ENCODE measurements at places on chromosomes 12 and 14. TPM values are rescaled to one million over a fixed set of nuclear protein-coding genes. Genes with fewer than 3 reads are reported as not detected.

Gene TAS2R14
- 1.3 TPM for polyA plus RNA-seq

Gene PRPH
- not detected for polyA plus RNA-seq

Gene AQP6
- polyA plus RNA-seq, result not detected

Gene ENDOU
- 0.06 TPM for polyA plus RNA-seq

Gene LRRK2
- polyA plus RNA-seq, result 1.5 TPM

Gene B4GALNT1
- polyA plus RNA-seq, result 1.2 TPM

Gene PROX2
- polyA plus RNA-seq, result not detected

Gene FSCB
- polyA plus RNA-seq, result not detected

Gene NR1H4
- not detected for polyA plus RNA-seq

GRCh38 chr12:97452230-97452629 lies 10.4 kb upstream of the RMST start:
- DNase-seq, result no peak

- no peak for DNase-seq
Measured at GRCh38 chr12:131121705-131122405, 168.1 kb downstream of the ADGRD1 start.

GRCh38 chr14:36981832-36982529 lies 190.4 kb downstream of the SLC25A21 start:
- peak; percentile 22 for DNase-seq

DNA sequence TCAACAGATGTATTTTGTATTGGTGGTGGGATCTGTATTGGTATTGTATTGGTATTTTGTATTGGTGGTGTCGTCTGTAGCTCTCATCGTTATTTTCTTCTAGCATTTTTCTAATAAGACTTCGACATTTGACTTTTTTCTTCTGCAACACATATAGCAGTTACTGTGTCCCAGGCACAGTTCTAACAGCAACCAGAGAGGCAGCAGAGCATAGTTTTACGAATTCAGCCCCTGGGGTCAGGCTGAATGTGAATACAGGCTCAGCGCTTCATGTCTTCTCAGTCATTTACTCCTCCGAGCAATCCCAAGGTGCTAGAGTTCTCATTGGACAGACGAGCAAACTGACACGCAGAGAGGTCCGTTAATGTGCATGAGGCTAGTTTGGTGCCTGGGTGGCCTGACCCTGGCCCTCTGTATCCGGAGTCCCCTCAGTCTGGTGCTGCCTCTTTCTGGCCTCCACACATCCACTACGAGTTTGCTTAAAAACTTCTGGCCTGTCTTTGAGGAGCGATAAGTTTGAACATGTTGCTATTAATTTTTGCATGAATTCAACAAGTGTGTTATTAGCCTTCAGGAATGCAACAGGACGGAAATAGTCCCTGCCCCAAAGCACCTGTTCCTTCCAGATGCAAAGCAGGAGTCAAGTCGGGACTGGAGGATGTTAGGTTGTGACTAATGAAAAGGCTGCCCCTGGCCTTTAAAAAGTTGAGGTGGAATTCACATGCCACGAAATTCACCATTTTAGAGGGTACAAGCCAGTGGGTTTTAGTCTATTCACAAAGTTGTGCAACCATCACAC lies 87.0 kb downstream of the GLT1D1 start:
- DNase-seq, result no peak

DNA sequence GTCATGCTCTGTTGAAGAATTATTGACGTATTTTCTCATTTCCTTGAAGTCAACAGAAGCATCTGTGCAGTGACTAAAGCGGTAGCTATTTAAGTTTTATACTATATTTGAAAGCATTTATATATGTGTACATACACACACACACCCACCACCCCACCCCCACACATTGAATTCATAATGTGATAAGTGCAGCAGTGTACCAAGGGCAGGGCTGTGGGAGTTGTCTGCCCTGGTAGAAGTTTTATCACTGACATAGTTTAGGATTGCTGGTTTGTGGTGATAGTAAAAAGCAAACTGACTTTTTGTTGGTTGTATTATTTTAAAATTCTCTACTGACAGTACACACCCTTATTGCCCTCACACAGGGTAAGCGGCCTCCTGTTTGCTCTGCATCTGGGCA lies 39.1 kb downstream of the GAS2L3 start:
- DNase-seq, result no peak

GRCh38 chr12:115990241-115990640 lies 287.3 kb downstream of the MED13L start:
- no peak for DNase-seq

GRCh38 chr12:59030415-59030814 lies 110.1 kb upstream of the LRIG3 start:
- no peak for DNase-seq

- no peak for DNase-seq
Measured at GRCh38 chr14:68412505-68413465, 380.1 kb downstream of the ZFP36L1 start.

- peak; percentile 96 for DNase-seq
Measured at GRCh38 chr14:35374263-35374712, 30.3 kb downstream of the NFKBIA start.

GRCh38 chr12:106359646-106360399 lies 2.3 kb downstream of the POLR3B start:
- DNase-seq, result no peak

- DNase-seq, result no peak
Measured at GRCh38 chr12:124408822-124409517, 114.1 kb downstream of the RFLNA start.

- DNase-seq, result no peak
Measured at GRCh38 chr12:91272461-91273063, 89.9 kb upstream of the DCN start.

DNA sequence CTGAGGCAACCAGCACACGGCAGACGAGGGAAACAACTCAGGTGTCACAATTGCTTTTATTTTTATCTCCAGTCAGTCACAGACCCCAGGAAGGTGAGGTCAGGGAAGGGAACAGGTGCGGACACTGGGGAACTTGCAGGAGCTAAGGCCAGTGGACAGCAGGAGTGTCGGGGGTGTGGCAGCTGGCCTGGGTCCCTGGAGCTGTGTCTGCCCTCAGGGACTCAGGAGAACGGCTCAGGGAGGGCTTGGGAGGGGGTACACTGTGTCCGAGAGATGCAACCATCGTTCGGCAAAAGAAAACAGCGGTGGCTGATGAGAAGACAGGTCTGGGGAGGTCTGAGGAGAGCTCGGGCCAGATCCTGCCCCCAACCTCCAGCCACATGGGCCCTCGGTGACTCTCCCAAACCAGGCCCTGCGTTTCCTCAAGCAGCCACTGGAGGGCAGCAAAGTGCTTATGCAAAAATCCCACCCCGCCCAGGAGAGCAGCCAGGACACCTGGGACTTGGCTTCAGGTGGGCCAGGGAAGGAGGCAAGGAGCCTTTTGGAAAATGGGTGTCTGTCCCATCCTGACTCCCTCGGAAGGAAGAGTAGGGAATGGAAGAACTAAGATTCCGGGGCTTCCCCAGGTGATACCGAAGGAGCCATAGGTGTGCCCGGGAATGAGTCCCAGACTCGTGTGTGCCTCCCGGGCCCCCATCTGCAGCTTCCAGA lies 24.1 kb upstream of the BCDIN3D start:
- no peak for DNase-seq

GRCh38 chr12:54038871-54039414 lies 6.1 kb downstream of the HOXC5 start:
- DNase-seq, result no peak

- no peak for DNase-seq
Measured at GRCh38 chr12:118773956-118774723, 207.2 kb upstream of the SRRM4 start.

- no peak for DNase-seq
Measured at GRCh38 chr12:57549909-57550640, at the start of gene KIF5A. KIF5A (plus strand) TSS chr12:57550044; CDS start chr12:57550272, 228 bp downstream.

GRCh38 chr14:91380610-91381371 lies 36.8 kb downstream of the CCDC88C start:
- DNase-seq, result no peak

GRCh38 chr12:72872238-72872887 lies 600.2 kb downstream of the TRHDE start:
- DNase-seq, result no peak

GRCh38 chr12:46722394-46723185 lies 103.2 kb downstream of the SLC38A4 start:
- no peak for DNase-seq

- DNase-seq, result no peak
Measured at GRCh38 chr12:2751686-2752085, 43.1 kb upstream of the FKBP4 start.

DNA sequence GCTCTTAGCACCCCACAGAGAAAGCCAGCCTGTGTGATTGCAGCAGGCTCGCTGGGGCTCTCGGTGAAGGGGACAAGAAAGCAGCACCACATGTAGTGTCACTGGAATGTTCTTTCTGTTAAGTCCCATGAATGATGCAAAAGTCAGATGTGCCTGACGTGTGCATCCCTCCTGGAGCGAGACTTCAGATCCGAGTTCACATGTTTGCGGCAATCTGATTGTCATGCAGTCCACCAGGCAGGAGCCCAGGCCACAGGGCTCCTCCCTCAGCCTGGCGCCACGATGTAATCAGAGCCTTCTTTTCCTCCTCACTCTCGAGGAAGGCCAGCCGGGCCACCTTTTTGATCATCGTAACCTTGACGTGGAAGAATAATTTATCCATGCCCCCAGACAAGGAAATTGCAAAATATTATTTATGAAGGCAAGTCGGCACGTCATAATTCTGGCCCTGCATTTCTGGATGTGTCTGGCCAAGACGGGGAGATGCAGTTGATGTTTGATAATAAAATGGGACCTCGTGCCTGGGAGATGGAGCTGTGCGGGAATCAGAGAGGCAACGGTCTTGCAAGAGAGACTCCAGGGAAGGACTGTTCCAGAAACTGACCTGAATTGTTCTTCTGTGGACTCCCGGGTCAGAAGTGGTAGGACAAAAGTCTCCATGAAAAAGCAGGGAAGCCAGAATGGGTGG lies 214.6 kb downstream of the PHETA1 start:
- DNase-seq, result no peak

- no peak for DNase-seq
Measured at GRCh38 chr12:43105426-43105981, 446.5 kb downstream of the ADAMTS20 start.

GRCh38 chr12:2250797-2251196 lies 198.0 kb downstream of the CACNA1C start:
- no peak for DNase-seq

- no peak for DNase-seq
Measured at GRCh38 chr12:113479590-113480335, 8.1 kb upstream of the LHX5 start.

- DNase-seq, result no peak
Measured at GRCh38 chr12:106018286-106018685, 120.5 kb downstream of the NUAK1 start.

DNA sequence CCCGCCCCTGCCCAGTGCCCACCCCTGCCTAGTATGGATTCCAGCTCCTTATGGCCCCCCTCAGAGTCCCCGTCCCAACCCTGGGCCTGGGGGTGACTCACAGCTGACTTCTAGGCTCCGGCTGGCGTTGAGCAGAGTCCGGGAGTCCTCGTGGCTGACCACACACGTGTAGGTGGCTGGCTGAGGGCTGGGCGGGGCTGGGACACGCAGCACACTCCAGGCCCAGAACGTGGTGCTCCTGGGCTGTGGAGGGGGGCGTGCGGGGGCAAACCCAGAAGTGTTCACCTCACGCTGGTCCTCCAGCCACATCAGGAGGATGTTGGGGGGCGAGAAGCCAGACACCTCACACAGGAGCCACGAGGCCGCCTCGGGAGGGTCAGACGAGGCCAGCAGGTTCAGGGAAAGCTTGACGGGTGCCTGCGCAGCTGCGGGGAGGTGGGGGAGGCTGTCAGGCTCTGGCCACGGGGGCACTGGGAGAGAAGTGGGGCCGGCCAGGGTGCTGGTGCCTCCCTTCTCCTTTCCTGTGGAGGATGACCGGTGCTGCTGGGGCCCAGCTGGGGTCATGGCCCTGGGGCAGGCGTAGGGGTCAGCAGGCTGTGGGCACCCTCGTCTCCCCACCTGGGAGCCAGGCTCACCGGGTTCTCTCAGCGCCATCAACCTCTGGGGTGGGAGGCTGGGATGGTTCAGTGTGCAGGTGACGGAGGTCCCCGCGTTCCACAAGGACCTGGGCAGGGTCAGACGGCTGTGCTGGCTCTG lies 314.1 kb downstream of the TMEM121 start:
- DNase-seq, result no peak

DNA sequence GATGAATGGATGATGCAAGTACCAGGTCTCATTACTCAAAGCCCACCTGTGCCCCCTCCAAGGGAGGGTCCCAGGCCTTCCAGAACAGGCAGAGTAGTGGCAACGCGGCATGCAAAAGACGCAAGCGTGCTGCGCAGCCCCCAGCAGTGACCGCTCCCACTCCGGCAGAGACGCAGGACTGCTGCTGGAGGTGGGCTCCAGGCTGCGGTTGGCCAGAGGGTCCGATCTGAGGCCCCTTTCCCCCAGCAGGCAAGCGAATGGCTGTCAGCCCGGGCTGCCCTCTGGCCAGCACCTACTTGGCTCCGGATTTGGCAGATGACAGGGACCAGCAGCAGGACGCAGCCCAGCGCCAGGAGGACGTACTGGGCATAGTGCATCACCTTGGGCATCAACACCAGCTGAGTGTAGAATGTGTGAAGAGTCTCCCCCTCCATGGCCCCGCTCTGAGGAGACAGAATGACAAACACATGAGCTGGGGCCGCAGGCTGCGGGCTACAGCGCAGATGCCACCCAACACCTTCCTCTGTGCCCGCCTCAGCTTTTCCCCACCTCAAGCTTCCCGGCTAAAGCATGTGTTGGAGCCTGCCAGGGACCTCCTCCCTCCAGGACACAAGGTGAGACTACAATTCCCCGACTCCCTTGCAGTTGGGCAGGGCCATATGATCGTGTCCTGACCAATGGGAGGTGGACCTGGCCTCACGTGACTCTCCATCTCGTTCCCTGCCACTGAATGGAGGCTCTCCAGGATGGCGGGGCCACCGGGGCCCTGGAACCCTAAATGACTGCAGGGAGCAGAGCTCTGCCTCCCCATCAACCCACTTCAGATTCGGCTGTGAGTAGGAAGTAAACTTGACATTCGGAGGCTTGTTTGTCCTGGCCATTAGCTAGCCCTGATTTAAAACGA lies 77.4 kb downstream of the SCARB1 start:
- DNase-seq, result no peak

- no peak for DNase-seq
Measured at GRCh38 chr14:104858811-104859426, 6.1 kb upstream of the CEP170B start.

GRCh38 chr12:2354151-2354991 lies 301.6 kb downstream of the CACNA1C start:
- no peak for DNase-seq

DNA sequence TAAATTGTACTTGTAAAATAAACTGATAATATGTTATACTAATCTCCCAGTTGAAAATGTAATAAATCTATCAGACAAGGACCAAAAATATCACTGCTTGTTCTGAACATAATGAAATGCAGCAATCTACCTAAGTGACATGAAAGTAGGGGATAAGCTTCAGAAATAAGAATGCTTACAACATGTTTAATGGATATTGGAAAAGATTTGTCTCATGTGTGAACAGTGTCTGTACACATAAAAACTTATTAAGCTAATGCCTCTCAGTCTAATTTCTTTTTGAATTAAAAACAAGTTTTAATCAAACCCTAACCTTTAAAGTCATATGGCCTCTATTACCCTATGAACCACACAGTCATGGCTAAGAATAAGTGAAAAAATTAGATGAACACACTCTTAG lies 465.3 kb downstream of the MDGA2 start:
- no peak for DNase-seq

- no peak for DNase-seq
Measured at GRCh38 chr14:50007123-50007903, 109.1 kb downstream of the VCPKMT start.
